ENCODE measurements at places on chromosomes 12 and 14.
A peak's percentile ranks its signal among the peaks of the same experiment; 100 is the strongest.

GRCh38 chr14:87916886-87917275 is 76.1 kb downstream of the GALC start:
- DNase-seq: no peak

- DNase-seq: no peak
These were observed 29.0 kb downstream of the ADGRD1 start for GRCh38 chr12:130982565-130983225.

DNA sequence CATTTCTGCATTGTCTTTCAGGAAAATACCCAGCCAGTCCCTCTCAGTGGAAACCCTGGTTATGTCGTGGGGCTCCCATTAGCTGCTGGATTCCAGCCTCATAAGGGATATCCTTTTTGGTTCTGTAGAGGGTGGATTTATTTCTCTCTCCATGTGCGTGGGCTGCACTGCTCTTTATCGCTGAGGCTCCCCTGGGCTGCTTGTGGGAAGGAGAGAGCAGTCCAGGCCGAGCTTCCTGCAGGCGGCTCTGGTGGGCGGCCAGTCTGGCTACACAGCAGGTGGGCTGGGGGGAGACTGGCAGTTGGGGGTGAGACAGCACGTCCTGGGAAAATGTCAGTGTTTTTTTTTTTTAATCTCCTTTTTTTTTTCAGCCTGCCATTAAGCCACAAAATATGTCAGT is 27.6 kb downstream of the TCTN1 start:
- no peak for DNase-seq

GRCh38 chr12:120263748-120264085 is 1.8 kb downstream of the PXN start:
- no peak for DNase-seq

DNA sequence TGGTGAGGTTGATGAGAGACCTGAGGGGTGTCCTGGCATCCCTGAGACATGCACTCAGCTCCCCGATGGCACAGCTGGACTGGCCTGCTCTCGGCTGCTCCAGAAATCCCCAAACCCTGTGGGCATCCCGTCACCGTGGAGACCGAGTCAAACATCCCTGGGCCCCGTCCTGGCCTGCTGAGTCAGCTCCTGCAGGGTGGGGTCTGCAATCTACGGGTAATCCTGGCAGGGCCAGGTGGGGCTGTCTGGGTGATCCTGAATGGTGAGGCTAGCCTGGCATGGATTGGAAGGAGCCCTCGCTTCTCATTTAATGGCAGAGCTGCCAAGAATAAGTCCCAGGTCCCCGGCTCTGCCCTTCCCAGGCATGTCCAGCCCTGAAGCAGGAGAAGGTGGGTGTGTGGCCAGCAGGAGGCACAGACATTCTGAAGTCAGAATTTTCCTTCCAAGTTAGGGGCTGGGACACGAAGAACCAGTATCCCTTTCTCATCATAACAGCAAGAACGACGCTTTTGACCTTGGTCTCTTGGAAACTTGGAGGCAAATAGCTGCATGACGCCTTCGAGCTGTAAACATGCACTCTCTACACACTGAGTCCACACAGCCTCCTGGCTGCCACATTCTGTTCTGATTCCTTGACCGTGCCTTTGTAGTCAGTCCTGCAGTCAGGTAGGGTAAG is 17.7 kb upstream of the SERPINA4 start:
- no peak for DNase-seq

GRCh38 chr12:89484470-89484869 is 40.1 kb downstream of the GALNT4 start:
- no peak for DNase-seq

DNA sequence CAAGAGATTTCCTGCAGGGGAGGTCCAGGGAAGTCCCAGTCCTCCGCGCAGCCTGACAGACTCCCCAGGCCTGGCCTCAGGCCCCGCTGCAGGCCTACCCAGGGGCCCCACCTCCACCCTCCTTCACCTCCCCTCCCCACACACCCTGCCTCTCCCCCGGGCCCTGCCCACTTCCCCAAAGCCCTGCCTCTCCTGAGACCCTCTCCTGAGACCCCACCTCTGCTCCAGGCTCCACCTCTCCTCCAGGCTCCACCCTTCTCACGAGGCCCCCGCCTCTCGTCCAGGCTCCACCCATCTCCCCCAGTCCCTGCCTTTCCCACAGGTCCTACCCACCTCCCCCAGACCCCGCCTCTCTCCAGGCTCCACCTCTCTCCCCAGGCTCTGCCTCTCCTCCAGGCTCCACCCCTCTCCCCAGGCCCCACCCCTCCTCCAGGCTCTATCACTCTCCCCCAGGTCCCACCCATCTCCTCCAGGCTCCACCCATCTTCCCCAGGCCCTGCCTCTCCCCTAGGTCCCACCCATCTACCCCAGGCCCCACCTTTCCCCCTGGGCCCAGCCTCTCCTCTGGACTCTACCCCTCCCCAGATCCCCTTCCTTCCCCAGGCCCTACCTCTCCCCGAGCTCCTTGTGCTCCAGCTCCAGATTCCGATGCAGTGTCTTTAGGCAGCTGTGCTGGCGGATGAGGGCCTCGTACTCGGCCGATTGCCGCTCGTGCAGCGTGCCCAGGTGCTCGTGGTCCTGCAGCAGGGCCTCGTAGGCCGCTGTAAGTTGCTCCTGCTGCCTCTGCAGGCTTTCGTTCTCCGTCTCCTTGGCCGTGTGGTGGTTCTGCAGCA is 58.8 kb upstream of the GPR68 start:
- peak; percentile 89 for DNase-seq

DNA sequence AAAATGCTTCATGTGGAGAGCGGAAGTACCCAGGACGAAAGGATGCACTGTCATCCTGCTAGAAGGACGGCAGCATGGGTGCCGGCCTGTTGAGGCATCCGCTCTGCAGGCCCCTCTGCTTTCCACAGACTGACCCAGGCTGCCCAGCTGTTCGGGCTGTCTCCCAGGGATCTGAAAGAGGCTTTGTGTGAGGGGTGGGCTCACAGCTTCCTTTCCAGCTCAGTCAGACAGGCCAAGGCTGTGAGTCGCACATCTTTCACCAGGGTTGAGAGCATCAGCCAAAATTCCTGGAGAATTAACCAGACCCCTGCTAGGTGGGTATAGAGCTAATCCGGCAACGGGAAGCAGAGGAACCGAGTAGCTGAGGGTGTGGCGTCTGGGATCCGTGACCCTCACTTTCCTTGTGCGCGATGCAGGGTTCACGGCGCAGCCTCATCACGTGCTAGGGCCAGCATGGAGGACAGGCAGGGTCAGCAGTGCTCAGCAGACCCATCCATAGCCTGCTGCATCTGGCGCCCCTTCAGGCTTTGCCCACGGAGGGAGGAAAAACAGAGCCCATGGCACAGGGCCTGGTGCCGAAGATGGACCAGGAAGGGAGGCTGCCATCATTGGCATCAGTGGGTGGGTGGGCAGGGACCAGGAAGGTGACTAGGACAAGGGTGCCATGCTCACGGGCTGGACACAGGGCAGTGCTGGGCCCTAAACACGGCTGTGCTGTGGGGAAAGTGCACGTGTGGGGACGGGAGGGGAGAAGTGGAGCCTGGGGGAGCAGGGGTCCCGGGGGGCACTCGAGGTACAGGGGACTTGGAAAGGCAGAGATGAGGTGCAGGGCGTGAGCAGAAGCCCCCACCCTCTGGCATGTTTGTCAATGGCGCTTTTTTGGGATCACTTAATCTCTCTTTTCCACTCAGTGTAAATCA is 9.2 kb upstream of the SIVA1 start:
- no peak for DNase-seq

DNA sequence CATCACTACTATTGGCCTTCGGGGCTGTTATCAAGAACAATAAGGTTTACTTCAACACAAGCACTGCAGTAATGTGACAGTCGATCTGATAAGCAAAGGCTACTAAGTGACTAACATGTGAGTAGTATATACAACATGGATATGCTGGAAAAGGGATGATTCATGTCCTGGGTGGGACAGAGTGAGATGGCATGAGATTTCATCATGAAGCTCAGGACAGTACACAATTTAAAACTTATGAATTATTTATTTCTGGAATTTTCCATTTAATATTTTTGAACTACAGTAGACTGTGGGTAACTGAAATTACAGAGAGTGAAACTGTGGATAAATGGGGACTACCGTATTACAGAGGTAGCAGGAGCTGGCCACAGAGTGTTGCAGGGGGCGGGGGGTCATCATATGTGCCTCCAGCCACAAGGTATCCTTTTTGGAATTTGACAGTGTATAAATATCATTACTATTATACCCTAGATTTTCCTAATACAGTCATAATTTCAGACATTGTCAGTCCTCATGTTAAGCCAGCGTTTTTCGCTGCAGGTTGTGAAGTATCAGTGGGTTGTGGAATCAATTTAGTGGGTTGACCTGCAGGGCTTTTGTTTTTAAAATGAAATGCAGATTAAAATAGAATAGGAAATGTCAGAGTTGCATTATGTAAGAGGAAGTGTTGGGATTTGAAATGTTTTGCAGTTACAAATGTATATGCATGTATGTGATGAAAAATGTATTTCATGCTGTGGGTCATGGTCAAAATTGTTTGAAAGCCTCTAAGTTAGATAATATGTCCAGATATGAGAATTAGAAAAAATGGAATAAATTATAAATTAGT is 148.0 kb upstream of the NUDT4 start:
- no peak for DNase-seq

DNA sequence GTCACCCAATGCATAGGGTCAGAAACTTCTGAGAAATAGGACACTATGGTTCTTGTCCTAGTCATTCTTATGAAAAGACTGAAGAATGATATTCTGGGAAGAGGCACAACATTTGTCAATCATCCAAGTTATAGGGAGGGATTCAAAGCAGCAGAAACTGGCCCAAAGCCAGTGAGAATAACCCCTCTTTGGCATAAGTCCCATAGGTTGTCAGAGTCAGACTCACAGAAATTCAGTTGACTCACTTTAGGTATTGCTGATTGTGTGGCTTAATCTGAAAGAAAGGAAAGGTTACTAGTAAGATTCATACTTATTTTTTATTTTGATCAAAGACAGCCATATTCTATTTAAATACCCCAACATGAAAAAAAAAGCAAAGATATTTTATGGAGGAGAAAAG is 151.0 kb downstream of the SRGAP1 start:
- no peak for DNase-seq

DNA sequence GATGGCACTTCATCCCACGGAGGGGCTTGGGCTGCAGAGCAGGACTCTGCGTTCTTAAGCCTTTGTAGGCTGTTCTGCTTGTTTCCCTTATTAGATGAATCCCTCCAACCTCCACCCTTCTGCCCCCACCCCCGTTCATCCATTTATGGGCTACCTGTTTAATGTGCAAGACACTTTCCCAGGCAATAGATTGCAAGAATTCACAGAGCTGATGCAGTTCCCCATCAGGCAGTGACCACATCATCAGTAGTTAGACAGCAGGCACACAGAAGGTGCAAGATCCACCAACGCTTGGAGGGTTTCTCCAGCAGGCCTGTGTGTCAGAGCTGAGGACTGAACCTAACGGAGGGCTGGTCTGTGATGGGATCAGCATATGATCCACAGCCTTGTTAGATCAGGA is 1.2 kb upstream of the C1R start:
- no peak for DNase-seq

DNA sequence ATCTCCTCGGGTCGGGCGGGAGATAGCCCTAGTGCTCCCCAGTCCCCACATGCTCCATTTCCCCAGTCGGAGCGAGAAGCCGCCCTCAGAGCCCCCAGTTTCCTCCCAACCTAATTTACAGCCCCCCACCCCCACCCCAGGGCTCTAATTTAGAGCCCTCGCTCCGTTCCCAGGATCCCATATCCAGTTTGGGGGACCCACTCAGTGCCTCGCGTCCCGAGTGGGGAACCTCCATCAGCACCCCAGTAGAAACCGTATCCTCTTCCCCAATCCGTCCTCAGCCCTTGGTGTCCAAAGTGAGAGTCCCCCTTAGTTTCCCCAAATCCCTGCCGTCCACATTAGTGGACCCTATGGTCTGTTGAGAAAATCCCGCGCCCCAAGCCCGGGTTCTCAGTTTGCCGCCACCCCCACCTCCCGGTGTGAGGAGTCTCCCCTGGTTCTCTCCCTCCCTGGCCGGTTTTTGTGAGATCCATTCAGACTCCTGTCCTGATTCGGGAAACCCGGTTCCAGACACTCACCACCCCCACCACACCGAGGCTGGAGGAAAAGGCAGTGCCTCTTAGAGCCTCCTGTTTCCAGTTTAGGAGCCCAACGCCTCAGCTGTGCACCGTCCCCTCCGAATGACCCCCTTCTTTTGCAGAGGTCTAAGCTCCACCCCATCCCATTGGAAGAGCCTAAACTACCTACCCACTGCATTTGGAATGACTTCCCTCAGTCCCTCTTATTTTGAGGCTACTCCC is 809 bp upstream of the MSI1 start:
- DNase-seq: no peak

DNA sequence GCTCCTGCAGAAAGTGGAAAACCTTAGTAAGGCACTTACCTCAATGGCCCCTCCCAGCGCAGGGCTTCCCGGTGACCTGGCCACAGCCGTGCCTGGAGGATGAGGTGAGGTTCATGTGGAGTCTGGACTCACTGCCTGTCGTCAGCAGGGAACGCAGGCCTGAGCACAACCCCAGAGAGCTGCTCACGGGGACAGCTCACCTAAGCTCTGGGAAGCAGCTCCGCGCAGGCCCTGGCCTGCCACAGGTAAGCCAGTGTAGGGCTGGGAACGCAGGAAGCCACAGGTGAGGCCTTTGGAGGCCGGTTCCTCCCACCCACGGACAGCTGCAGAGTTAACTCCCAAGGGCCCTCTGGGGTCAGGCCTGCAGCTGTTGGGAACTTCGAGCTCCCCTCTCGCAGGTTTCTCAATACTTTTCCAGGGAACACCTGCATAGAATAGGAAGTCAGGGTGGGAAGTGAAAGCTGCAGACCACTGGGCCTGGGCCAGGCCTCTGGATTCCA is 32.7 kb downstream of the ANAPC7 start:
- DNase-seq: no peak

DNA sequence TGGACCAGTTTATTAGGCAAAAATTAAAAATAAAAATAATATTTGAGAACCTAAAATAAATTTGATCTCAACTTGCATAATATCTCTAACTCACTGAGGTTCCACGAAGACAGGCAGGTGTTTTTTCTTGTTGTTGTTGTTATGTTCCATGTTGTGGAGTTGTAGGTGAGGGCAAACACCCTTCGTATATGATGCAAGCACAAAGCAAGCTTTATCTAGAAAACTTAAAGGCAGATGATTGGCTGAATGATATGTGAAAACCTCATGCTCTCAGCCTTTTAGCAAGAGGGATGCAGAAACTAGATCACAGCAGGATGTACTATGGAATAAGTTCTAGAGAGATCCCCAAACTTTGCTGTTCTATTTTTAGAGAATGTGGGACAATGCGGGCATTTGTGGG is 502.7 kb downstream of the ETNK1 start:
- no peak for DNase-seq

- no peak for DNase-seq
These were observed 382.4 kb downstream of the VRK1 start for GRCh38 chr14:97179573-97179972.

DNA sequence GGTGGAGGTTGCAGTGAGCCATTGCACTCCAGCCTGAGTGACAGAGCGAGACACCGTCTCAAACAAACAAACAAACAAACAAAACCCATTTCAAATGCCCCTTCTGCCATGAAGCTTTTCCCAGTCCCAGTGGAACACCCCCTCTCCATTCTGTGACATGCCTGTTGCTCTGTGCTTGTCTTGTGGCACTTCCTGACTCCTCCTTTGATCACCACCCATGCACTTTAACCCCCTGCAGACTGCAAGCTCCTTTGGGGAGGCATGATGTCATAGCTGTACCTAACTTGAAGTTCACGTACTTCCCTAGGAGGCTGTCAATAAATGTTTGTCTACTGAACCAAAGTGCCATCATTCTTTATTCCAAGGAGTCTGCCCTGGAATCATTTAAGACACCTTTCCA is 64.7 kb downstream of the TMCC3 start:
- no peak for DNase-seq

- peak; percentile 68 for DNase-seq
These were observed 834 bp downstream of the RASSF8 start for GRCh38 chr12:25959071-25959961.
